ENCODE measurements at places on chromosomes 5 and 9.

GRCh38 chr9:124040186-124040931 lies 28.8 kb downstream of the LHX2 start:
- no peak for DNase-seq

GRCh38 chr5:132427281-132428146 lies 58.0 kb downstream of the SLC22A5 start:
- no peak for DNase-seq

DNA sequence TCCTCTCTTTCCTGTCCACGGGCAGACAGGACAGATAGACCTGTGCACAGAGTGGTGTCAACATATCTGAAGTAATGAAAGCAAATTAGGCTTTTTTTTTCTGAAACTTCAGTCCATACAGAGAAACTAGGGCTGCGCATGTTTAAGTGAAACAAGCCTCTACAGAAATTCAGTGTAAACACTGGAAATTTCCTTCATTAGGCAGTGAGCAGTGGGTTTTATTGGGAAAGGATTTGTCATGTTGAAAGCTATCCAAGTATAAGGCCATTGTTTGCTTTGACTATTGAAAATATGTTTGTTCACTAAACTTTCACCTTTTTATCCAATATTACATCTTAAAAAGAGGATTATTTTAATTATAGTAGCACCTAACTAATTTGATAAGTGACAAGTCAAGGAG lies 161.2 kb downstream of the AOPEP start:
- no peak for DNase-seq

DNA sequence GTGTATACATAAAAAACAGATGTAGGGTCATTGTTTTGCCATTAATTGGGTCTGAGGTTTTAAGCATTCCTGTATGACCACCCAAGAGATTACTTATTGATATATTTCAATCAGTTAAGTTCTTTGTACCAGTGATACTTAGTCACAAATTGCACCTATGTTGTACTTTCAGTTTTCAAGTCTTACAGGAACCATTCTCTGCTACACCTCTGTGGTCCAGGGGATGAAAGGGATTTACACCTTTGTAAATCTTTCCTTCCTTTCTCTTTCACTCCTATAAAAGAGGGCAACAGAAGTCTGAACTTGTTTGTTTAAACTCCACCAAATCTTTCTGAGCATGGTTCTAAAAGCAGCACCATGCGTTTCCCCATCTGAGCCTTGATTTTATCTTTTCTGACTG lies 86.1 kb downstream of the DEPDC1B start:
- no peak for DNase-seq

DNA sequence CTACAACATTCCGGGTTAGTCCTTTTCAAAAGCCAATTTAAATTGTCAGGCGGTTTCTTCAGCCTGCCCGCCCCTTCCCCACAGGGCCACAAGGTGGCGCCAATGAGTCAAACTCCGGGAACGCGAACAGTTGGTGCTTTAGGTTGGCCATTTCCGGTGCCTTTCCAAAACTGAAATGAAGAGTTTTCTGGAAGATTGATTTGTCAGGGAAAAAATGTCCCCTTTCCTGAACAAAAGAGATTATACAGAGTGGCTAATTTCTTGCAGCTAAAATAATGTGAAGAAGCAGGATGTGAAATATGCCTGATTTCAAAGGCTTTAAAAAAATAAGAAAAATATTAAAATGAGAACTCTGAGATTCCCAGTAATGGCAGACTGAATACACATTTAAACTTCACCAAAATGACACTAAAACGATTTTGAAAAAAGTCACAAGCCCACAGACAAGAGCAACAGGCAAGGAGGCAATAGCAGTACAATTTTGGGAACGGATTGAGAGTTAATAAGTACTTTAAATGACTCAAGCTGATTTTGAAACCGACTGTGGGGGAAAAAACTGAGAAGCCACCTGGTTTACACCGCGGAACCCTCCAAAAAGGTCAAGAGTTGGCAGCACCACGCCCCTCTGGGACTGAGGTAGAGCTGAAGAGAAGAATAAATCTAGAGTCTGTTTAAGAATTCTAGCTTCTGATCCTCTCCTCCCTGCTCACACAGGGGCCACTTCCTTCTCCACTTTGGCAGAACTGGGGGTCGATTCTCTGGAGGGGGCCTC lies 45.7 kb downstream of the SLC46A2 start:
- peak; percentile 81 for DNase-seq

DNA sequence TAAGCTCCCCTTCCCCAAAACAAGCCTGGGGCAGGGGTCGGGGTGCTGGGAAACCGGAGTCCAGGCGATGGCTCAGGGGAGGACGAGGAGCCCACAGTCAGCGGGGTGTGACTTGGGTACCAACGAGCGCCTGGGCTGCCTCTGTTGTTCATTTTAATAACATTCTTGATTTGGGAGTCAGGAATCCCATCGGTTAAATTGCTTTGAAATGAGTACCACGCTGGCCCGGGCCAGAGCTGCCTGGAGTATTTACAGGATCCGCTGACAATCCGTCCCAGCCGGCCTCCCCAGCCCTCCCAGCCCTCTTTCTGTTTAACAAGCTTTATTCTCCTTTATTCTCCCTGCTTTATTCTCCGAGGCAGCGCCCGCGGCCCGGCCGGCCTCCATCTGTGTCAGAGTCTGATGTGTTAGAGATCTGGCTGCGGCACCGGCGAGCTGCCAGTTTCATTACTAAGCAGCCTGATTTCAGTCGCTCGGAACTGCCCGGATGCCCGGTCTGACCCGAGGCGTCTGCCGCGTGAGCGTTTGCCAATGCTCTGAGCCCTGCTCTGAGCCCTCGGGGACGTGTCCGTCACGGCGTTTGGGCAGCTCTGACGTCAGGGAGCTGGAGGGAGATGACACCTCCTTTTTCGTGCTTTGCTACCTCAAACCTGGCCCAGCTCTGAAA lies 16.5 kb upstream of the QRFP start:
- DNase-seq: peak; percentile 7

All from tibial nerve (tissue), 4 donors.